GOT3 (cell line): ENCODE measurements at places on chromosomes 5 and 9.

GRCh38 chr9:116160676-116161571 is 7.3 kb downstream of the PAPPA start:
- no peak for DNase-seq

DNA sequence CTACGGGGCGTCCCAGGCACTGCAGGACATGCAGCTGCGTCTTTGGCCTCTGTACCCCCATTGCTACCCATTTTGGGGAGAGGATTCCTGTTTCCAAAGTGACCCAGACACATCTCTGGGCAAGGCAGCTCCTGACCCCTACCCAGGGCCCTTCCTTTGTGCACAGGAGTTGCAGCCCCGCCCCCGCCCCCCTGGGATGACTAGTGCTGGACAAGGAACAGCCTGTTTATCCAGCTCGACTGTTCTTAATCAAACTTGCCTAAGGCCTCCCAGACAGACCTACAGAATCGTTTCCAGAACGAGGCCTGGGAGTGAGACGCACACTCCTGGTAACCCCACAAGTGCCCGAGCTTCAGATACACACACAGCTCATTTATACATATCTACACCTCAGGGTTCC is 13.2 kb downstream of the DIPK1B start:
- DNase-seq = no peak

DNA sequence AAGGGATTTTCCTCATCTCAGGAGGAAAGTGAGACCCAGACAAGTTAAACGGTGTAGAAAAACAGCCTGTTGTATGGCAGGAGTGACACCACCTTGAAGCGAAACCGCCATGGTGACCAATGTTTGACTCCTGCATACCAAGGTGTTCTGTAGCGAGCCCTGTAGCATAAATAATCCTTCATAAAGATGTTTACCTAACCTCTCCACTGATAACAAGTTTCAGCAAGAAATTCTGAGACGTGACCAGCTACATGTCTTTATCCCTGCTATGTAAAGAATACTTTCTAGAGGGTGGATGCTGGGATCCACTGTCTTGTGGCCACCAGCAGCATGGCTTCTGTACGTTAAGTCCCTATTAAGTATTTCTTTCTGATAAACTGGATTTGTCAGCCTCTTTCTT is 148.1 kb downstream of the MPDZ start:
- no peak for DNase-seq

DNA sequence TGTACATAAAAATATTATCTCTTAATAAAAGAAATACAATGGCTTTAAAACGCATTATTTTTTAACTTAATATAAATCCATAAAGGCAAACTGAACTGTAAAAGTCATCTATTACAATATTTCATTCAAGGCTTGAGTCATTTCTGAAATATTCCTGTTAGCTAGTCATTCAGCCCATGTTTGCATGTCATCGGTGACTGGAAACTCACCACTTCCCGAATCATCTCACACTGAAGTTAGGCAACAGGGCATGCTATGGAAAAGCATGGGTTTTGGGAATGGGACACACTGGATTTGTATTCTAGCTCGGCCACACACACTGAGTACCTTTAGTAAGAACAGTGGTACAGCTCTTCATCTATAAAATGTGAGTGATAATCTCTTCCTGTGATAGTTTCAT is 691.1 kb upstream of the C9orf72 start:
- no peak for DNase-seq
